T-helper 2 cell (primary cell): ENCODE measurements at places on chromosomes 5 and 9.
A peak's percentile ranks its signal among the peaks of the same experiment; 100 is the strongest.

- no peak for DNase-seq
Observed at GRCh38 chr9:131732636-131733289, 7.1 kb downstream of the RAPGEF1 start.

GRCh38 chr5:172438319-172438668 is 16.0 kb downstream of the SH3PXD2B start:
- DNase-seq: no peak

DNA sequence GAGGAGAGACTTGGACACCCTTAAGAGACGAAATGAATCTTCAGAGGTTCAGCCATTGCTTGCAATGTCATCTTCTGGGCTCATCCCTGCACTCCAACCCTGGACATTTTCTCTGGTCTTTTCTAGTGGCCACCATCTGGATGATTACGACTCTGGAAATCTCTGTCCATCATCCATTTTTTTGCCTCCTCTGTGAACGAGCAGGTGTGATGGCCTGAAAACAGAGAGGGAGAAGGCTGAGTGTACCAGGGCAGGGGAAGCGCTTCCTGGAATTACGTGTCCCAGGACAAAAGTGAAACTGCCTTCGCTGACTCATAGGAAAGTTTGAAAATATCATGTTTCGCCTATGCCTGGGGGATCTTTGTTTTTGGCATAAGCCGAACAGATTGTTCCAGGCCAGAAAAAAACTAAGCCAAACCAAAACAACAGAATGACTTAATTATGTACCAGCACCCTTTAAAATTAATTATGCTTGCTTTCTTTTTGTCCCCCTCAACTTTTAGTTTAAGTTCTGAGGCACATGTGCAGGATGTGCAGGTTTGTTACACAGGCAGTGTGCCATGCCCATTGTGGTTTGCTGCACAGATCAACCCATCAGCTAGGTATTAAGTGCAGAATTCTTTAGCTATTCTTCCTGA is 31.9 kb downstream of the ANKRD33B start:
- no peak for DNase-seq

- DNase-seq: no peak
Observed at GRCh38 chr9:36078051-36078450, 41.3 kb downstream of the RECK start.

GRCh38 chr5:96893342-96893741 is 17.0 kb downstream of the ERAP2 start:
- no peak for DNase-seq

- no peak for DNase-seq
Observed at GRCh38 chr5:52502460-52502999, 285.2 kb upstream of the ITGA1 start.

GRCh38 chr5:180350711-180351465 is 2.2 kb downstream of the GFPT2 start:
- no peak for DNase-seq

DNA sequence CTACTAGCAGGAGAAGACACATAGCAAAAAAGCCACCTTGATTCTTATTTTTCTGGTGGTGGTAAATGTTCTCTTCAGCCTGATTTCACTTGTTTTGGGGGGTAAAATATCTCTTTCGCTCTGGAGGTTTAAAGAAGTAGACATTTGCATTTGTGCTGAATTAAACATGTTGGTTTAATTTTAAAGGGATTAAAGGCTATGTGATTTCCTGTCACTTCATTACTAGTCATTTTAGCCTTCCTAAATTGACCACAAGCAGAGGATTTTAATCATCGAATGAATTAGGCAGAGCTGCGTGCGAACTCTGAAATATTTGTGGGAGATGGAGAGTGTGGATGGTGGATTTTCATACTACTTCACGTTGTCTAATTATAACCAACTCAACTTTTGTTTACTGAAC is 4.8 kb downstream of the RASGRF2 start:
- DNase-seq: no peak

- DNase-seq: no peak
Observed at GRCh38 chr5:134438721-134439123, 27.0 kb upstream of the CDKN2AIPNL start.

DNA sequence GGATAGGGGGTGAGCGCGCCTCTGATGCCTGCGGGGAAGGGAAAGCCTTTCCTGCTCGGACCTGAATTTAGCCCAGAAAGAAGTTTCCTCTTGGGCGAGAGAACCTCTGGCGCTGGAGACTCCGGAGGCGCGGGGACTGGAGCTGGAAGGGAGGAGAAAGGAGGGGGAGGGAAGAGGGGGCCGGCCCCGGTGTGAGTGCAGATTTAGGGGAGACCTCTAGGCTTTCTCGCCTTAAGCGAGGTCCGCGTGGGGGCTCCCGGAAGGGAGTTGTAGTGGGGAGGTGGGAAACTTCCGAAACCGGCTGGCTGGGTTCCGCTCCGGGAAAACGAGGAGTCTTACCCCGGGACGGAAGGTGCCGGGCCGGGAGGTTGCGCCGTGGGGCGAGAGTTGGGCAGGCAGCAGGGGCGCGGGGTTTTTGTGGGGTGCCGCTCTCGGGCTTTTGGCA is 1.3 kb downstream of the PCSK5 start:
- DNase-seq: no peak

GRCh38 chr5:77358255-77359205 is 133.6 kb downstream of the WDR41 start:
- no peak for DNase-seq

DNA sequence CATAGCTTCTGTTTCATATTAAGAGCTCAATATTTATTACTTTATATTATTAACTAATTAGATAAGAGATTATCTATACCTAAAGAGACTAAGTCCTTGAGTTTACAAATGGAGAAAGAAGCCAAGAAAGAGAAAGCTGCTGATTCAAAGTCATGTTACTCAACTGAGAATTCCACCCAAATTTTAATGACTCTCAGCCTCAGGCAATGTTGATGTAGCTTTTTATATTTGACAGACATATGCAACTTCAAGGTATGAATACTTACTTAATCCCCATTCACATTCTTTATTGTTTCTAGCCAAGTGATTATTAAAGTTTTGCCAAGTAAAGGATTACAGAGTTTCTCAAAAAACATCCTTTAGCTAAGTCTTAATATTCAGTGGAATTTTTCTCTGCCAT is 527.5 kb upstream of the NMUR2 start:
- no peak for DNase-seq

- DNase-seq: no peak
Observed at GRCh38 chr5:115858396-115858795, 16.7 kb downstream of the AP3S1 start.

GRCh38 chr9:37639109-37639762 is 11.5 kb upstream of the FRMPD1 start:
- DNase-seq: no peak

DNA sequence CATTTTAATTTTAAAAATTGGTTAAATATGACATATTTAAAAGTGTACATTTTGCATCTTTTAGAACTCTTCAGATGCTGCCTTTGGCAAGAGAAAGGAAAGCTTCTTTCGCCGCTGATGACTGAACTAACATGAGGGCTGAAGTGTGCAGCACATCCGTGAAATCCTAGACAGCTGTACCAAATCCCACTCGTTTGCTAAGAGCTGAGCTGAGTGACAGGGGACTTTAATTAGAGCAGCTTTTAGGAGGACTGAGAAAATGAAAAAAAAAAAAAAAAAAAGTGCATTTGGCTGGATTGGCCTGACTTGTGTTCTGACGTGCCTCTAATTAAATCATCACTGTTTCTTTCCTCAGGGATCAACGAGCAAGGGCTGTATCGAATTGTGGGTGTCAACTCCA is 271.3 kb downstream of the ARHGAP26 start:
- no peak for DNase-seq

GRCh38 chr5:181098762-181099601 is 32.0 kb downstream of the OR2V1 start:
- DNase-seq: no peak

- DNase-seq: no peak
Observed at GRCh38 chr5:55177078-55177477, 4.1 kb upstream of the CDC20B start.

DNA sequence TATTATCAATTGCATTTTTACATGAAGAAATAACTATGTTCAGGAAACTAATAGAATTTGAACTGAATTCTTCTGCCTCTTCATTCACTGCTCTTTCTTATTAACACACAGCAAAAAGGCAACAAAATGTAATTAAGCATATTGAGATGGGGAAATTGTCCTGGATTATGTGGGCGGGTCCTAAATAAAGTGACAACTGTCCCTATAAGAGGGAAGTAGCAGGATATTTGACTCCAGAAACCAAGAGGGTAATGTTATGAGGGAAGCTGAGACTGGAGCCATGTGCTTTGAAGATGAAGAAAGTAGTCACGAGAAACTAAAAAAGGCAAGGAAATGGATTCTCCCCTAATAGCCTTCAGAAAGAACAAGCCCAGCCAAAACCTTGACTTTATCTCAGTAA is 311.2 kb upstream of the PIK3R1 start:
- DNase-seq: no peak

GRCh38 chr5:101561018-101561417 is 657.9 kb upstream of the ST8SIA4 start:
- no peak for DNase-seq

- no peak for DNase-seq
Observed at GRCh38 chr5:6686915-6687409, 26.3 kb upstream of the TENT4A start.

DNA sequence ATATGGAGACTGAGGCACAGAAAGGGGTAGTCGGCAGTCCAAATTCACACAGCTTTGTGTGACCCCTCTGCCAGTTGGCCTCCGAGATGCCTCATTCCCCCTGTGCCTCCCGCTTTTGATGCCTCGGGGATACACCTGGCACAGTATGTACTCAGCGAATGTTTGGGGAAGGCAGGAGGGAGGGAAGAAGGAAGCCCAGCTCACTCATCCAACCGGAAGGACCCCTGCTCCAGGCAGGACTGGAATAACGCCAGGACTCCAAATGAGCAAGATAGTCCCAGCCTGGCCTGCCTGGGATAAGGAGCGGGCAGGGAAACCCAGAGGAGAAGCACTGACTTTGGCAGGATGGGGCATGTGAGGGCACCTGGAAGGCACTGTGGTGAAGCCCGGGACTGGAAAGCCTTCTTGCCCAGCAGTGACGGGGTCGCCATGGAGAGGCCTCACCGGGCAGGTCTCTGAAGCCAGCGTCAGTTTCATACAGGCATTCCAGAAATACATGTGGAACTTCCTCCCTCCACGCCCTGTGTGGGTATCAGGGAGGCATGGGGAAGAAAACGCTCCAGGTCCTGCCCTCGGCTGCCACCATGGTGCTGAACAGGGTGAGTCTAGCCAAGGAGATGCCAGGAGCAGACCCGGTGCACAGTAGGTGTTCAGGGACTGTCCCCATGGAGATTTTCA is 20.3 kb downstream of the LMX1B start:
- DNase-seq: no peak

DNA sequence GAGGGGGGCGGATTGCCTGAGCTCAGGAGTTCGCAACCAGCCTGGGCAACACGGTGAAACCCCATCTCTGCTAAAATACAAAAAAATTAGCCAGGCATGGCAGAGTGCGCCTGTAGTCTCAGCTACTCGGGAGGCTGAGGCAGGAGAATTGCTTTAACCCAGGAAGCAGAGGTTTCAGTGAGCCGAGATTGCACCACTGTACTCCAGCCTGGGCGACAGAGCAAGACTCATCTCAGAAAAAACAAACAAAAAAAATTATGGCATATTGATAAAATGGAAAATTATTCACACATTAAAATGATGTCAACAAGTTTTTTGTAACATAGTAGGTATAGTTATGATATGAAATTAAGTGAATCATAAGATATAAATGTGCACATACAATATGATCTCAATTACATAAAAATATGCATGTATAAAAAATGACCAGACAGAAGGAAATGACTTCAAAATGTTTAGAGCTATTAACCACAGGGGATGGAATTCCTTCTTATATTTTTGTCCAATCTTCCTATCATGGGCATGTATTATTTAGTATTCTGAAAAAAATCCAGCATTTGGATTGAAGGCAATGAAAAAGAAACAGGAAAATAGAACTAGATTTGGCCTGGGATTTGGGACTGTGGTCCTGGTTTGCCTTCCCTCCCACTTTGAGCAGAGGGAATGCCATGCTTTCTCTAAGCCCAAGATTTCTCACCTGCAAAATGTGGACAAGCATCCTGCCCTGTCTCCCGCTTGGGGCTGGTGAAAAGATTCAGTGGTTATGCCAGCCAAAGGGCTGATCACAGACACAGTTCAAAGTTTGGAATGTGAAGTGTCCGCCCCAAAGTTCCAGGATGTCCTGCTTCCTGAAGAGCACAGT is 19.5 kb downstream of the SPAAR start:
- no peak for DNase-seq

GRCh38 chr9:125399165-125399564 is 137.5 kb downstream of the GAPVD1 start:
- no peak for DNase-seq

GRCh38 chr5:175617447-175617846 is 40.4 kb upstream of the HRH2 start:
- DNase-seq: no peak

DNA sequence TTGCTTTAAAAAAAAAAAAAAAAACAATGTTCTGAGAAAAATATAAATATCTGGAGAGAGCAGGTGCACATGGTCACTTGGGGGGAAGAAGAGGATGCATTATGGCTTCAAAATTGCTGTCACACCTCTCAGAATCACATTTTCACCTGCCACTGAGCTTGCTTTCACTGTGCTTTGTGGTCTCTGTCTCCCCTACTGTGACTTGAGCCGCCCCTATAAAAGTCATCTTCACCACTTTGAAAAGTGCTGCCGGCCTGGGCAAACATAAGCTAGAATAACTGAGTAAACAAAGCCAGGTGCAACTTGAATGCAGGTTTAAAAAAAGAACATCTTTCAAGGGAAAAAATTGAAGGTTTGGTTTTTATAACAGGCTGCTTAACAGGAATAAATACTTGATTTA is 368.1 kb upstream of the GRIA1 start:
- DNase-seq: no peak

DNA sequence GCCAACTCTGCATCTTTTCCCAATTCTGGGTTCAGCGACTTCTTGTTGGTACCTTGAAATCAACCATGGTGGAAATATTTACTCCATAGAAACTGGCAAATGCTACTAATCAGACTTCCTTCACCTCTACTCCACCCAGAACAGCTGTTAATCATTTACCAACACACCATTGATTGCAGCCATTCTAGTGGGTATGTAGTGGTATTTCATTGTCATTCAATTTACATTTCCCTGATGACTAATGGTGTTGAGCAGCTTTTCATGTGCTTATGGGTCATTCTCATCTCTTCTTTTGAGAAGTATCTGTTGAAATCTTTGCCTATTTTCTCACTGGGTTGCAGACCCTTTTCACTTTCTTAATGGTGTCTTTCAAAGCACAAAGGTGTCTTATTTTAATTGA is 122.4 kb upstream of the MSX2 start:
- DNase-seq: no peak

- DNase-seq: no peak
Observed at GRCh38 chr5:140312067-140312790, 9.3 kb upstream of the PFDN1 start.

GRCh38 chr9:125663127-125663526 is 43.9 kb downstream of the MAPKAP1 start:
- peak; percentile 44 for DNase-seq

DNA sequence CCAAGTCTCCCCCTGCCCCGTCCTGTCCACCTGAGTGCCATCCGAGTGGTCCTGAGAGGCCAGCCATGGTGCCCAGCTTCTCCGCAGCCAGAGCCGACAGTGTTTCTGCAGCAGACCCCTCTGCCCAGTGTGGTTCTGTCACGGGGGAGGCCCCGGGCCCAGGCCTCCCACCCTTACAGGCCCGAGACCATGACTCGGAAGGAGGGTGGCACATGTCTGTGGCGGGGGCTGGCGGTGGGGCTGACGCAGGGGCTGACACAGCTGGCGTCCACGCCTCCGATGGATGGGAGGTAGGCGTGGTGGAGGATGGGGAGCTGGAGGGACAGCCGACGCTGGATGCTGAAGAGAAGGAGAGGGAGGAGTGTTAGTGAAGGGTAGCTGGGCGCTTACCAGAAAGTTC is 35.0 kb upstream of the TBC1D2 start:
- DNase-seq: no peak
